Activated CD4-positive, alpha-beta T cell treated with anti-CD3 and anti-CD28 coated beads for 4 hours (primary cell): ENCODE measurements at places on chromosomes 11 and 22.

- DNase-seq = no peak
Observed at GRCh38 chr22:28943501-28943879, 60.1 kb downstream of the ZNRF3 start.

- no peak for DNase-seq
Observed at GRCh38 chr11:5550440-5551095, 2.2 kb upstream of the OR52H1 start.

- DNase-seq = no peak
Observed at GRCh38 chr22:28017859-28018258, 98.8 kb upstream of the PITPNB start.

DNA sequence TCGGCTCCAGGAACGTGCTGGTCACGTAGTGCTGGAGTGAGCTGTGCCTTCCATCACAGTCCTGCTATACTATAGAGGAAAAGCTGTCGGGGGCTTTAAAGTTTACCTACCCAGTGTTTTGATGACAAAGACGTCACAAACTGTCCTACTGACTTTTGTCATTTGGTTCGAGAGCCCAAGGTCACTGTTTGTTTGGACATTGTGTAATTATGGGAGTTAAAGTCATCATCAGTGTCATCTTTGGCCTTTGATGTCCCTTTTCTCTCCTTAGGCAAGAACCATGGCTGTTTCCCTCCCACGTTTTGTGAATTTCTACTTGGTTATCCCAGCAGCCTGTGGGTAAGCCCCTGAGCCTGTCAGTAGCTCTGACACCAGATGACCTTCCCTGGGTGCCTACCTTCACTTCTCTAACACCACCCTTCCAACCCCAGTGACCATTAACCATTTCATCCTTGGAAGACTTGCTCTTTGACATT is 59.3 kb downstream of the SLC1A2 start:
- no peak for DNase-seq

DNA sequence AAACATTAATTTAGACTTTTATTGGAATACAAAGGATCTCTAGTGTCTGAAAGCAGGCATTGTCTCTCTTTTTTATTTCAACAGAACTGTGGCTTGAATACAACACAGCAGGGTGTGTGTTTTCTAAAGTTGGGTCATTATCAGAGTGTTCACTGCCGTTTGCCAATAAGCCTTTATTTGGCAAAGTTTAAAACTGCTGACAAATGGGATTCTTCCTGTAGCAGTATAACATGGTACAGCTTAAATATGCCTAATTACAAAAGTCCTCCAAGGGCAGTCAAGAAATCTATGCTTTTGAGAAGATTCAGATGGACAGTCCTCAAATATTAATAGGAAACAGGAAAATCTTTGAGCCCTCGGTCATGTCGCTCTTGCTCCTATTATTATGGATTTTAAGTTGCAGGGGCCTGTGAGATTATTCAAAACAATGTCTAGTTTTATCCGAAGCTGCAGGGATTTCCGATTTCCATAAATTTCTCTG is 199.9 kb downstream of the MAML2 start:
- no peak for DNase-seq

GRCh38 chr22:24894220-24894975 is 52.1 kb downstream of the LHFPL7 start:
- no peak for DNase-seq

GRCh38 chr11:69545976-69546617 is 64.6 kb downstream of the LINC01488 start:
- no peak for DNase-seq

GRCh38 chr11:121596195-121597155 is 143.7 kb upstream of the SORL1-AS1 start:
- DNase-seq = no peak

DNA sequence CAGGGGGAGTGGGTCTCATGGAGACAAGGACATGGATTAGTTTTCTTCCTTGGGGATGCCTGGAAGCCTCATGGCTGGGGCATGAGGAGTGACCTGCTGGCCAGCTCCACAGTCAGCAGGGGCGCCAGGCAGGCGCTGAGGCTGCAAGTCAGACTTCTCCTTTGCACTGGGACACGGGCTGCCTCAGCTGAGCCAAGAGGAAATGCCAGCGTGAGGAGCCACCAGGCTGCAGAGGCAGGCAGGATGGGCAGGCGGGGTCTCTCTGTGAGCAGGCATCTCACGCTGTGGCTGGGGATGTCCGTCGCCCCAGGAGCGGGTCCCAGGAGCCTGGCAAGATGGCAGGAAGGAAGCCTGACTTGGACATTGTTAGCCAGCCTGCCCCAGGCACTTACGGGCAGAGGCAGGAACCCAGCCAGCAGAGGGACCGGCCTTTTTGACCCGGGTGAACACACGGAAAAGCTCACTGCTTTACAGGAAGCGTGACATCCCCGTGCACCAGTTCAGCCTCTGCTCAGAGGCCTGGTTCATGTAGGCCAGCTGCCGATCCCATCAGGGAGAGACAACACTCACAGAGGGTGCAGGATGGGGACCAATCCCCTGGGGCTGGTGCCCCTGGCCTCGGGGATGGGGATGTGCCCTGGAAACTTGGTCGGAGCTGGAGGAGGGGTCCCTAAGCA is 10.2 kb downstream of the GNB1L start:
- no peak for DNase-seq

DNA sequence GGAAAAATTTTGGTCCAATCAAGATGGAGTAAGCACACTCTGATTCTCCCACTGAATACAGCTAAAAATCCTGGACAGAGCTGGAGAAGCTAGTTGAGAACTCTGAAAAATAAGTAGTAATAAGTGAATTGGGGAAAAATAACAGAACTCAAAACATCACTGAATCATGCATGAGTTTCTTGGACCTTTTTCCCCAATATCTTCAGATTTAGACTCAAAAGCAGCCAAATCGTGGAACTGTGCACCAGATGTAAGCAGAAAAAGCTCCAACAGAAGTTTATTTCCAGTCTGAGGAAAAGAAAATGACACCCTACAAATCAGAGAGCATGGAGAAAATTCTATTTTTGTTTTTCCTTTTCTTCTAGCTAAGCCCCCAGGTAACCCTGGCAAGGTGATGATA is 279.7 kb upstream of the CTSC start:
- no peak for DNase-seq

GRCh38 chr11:72823105-72823804 is 9.0 kb downstream of the ATG16L2 start:
- no peak for DNase-seq

DNA sequence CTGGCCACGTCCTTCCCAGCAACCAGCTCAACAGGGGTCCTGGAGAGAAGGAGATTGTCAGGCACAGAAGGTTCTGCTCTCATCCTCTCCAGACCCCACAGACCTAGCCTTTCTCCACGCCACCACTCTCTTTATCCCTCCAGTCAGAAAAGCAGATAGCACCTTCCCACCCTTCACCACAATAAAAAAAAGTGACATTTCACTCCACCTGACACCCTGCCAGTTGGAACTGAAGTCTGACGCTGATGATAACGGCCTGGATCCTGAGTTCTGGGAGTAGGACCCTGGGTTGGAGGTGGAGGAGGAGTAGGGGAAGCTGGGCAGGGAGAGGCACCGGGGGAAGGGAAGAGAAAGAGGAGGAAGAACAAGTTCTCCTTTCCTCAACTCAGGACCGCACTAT is 127.5 kb upstream of the ANO1 start:
- DNase-seq = no peak

GRCh38 chr11:17428925-17429324 is 40.5 kb upstream of the KCNJ11 start:
- no peak for DNase-seq

- no peak for DNase-seq
Observed at GRCh38 chr22:37146051-37146385, 3.7 kb downstream of the IL2RB start.

DNA sequence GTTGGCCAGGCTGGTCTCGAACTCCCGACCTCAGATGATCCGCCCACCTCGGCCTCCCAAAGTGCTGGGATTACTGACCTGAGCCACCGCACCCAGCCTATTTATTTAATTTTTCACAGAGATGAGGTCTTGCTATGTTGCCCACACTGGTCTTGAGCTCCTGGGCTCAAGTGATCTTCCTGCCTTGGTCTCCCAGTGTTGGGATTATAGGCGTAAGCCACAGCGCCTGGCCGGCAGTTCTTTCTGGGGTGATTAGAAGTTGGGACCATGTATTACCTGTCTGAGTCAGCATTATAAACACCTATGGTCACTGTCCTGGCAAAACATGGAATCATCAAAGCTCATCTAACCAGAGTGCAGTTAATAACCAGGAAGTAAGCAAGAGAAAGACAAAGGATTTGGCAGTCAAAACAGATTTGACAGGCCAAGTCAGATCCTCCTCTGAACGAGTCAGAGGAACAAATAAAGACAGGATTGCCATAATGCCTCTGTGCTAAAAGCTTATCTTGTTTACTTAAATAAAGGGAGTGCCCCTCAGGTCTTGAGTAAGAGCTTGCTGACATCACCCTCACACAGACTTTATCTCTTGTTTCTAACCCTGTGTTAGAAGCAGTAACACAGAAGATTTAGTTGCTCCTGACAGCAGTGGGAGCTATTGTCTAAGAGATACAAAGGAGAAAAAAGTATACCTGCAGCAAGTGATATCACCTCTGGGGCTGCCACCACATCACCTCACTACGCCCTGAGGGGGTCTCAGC is 3.7 kb downstream of the SERPIND1 start:
- DNase-seq = no peak

- no peak for DNase-seq
Observed at GRCh38 chr11:17434108-17434507, 42.5 kb downstream of the ABCC8 start.

GRCh38 chr11:2570211-2570811 is 125.5 kb downstream of the KCNQ1 start:
- no peak for DNase-seq

- DNase-seq = no peak
Observed at GRCh38 chr22:42439821-42440674, 7.8 kb upstream of the NFAM1 start.

GRCh38 chr22:37520776-37521191 is 1.6 kb upstream of the CARD10 start:
- no peak for DNase-seq

DNA sequence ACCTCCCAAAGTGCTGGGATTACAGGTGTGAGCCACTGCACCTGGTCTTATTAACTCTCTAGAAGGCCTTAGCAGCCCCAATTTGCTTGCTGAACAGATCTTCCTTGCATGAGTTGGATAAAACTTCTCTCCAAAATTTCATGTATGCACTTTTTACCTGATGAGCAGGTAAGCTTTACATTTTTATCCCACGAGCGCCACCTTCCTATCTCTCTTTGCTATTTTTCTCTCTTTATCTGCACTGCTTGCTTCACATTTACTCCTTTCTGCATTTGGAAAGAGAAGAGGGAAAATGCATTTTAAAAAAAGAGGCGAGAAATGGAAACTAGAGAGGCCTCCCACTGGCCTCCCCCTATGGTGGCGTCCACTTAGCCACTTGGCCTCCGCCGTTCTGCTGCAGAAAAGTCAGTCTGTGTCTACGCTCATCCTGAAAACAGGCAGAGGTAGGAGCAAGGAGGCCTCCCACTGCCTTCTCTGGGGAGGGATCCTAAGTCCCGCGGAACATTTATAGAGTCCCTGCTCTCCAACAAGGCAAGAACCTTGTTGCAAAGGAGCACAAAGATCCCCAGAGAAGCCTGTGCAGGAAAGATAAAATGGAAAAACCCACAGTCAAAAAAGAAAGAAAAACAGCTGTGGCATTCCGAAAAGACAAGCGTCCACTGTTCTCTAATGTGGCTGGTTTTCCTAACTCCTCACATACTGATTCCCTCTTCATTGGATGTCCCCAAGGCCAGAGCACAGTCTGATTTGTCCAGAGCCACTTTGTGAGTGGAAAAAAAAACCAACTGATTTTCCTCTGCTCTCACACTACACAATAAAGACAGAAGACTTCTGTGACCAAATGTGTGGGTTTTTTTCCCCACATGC is 62.2 kb upstream of the INCENP start:
- DNase-seq = no peak

DNA sequence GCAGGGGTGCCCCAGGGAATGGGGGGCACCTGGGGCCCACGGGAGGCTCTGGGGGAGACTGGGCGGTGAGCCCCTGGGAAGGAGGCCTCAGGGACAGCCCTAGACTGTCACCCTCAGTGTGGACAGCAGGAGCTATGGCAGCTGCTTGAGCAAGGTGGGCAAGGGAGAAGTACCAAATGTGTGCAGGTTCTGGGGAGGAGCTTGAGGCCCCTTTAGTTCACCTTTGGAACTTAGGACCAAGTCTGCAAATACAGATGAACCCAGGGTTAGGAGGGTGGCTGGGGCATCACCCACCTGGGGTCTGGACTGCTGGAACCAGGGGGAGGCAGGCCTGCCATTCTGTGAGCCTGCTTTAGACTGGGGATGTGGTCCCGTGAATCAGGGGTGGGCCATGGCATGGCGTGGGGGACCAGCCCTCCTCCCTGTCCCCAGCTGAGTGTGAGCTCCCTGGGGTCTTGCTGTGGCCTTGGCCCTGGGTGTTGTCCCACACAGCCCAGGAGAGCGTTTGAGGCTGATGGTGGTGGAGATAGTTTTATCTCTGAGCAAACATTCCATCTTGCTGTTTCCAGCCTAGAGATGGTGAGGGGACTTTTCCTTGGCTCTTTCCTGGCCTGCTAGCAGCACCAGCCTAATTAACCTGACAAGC is 122.3 kb downstream of the KCNQ1 start:
- DNase-seq = no peak

DNA sequence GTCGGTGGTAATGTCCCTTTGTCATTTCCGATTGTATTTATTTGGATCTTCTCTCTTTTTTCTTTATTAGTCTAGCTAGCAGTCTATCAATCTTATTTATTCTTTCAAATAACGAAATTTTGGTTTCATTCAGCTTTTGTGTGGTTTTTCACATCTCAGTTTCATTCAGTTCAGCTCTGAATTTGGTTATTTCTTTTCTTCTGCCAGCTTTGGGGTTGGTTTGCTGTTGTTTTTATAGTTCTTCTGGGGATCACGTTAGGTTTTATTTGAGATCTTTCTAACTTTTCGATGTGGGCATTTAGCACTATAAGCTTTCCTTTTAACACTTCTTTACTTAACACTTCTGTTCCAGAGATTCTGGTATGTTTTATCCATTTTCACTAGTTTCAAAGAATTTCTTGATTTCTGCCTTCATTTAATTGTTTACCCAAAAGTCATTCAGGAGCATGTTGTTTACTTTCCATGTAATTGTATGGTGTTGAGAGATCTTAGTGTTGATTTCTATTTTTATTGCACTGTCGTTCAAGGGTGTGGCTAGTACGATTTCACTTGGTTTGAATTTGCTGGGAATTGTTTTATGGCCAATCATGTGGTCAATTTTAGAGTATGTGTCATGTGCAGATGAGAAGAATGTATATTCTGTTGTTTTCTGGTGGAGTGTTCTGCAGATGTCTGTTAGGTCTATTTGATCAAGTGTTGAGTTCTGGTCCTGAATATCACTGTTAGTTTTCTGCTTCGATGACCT is 7.7 kb upstream of the SCGB1D1 start:
- no peak for DNase-seq

DNA sequence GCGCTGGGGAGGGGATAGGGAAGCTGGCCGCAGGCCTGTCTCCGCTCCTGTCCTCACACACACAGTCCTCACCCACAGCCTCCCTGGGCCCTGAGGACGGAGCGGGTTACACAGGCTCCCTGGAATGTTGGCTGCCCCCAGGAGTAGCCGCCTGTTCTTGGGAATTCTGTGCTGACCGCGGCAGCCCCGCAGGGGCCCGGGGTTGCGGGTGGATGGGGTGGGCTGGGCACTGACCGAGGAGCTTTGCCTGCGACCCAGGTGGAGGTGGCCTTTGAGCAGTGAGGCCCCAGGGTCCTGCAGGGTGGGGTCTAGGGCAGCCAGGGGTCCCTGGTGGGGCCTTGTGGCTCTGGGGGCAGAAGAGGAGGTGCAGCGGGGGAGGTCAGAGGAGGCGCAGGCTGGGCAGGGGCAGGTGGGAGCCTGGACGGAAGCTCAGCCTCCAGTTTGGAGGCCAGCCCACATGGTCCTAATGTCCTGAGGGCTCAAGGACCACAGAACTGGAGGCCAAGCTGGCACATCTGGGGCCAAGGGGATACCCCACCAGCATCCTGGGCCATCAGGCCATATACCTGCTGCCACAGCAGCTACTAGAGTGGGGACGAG is 6.6 kb upstream of the MRGPRG start:
- DNase-seq = no peak
